ENCODE measurements at places on chromosomes 3 and 15. TPM values are rescaled to one million over a fixed set of nuclear protein-coding genes. Genes with fewer than 3 reads are reported as not detected.

Gene SETD2
- total RNA-seq: 13.0 TPM

Gene A4GNT
- total RNA-seq: not detected

DNA sequence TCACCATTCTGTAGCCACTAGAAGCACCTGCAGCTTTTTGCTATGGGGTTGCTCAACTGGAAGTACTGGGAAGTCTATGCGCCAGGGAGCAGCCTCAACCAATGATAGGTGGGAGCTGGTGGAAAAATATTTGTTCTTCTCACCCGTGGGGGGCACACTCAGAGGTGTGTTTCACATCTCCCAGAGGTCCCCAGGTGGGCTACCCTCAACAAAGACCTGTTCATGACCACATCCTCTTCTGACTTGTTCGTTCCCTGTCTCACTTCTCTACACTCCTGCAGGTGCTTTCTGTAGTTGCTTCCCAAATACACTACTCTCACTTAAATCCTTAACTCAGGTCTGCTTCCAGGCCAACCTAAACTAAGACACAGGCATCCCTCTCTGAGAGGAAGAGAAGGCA is 3.6 kb downstream of the CAMP start:
- no peak for DNase-seq

- no peak for DNase-seq
Observed at GRCh38 chr3:49713336-49714105, 6.0 kb downstream of the AMIGO3 start.

GRCh38 chr15:37101980-37102304 is 1.6 kb upstream of the MEIS2 start:
- DNase-seq: no peak

DNA sequence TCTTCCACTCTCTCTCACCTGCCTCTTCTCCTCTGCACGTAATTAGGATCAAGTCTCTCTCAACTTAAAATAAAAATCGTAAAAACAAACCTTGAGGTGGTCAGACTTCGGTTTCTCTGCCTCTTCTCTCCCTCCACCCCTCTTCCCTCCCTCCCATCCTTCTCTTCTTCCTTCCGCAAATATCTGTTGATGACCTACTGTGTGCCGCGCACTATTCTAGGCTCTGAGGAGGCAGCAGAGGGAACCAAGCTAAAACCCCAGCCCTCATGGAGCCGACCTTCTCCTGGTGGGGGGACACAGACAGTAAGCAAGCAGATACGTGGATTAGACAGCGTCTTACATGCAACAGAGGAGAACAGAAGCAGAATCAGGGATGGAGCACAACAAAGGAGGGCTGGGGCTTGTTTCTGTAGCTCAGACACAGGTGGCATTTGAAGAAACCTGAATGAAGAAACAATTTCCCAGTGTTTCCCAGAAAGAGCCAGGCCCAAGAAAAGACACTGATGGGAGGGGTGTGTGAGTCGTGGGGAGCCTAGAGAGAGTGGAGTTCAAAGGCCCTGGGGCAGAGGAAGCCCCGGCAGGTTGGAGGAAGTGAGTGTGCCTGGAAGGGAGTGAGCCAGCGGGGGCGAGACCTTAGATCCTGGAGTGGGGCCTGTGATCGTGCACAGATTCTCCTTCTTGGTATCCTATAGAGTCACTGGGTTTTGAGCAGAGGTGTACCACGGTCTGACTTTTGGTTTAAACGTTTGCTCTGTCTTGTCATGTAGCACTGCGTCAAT is 80.5 kb downstream of the TOP2B start:
- DNase-seq: no peak

DNA sequence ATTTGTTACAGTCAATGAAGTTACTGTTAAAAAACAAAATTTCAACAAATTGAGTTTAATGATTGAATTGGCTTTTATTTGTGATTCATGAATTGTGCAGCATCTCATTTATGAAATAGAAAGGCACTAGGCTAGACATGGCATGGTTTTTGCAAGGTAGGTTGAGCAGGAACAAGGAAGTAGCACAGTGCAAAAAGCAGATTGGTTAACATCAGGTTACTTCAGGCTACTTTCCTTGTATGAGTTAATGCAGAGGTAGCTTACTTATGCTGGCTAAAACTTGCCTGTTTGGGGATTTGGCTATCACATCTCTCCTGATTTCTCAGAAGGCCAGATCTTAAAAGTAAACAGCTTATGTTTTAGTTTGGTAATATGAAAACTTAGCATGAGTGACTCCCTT is 23.0 kb upstream of the SV2B start:
- no peak for DNase-seq

DNA sequence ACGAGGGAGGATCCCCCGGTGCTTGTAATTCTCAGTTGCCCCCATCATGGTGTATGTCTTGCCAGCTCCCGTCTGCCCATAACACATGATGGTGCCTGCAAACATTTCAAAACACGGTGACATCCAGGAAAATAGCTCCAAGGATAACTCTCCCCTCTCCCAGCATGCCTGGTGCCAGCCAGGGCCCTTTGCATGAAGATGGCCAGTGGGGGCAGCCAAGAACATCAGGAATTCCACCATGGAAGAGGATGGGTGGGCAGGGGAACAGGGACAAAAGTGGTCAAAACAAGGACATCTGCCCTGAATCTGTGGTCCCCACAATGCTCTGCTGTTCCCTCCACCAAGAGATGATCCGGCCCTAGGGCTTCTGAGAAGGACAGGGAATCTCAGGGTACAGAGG is 9.0 kb downstream of the KIF9 start:
- no peak for DNase-seq

GRCh38 chr15:77464129-77464865 is 43.6 kb downstream of the HMG20A start:
- no peak for DNase-seq

DNA sequence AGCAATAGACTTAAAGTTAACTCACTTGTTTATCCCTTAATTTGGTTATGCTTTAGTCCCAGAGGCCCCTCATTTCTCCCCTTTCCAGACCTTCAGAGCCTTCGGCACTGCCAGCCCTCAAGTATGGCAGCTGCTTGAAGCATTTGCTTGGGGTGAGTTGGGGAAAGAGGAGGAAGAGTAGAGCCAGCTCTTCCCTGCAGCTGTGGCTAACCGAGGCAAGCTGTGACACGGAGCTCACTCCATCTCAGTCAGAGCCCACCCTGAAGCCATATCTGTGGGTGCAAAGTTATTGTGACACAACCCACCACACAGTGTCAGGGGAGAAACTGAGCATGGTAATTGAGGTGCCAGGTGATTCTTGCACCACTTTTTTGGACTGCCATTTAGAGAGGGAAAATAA is 66.1 kb downstream of the FILIP1L start:
- no peak for DNase-seq

- DNase-seq: no peak
Observed at GRCh38 chr15:78737187-78737820, 74.0 kb downstream of the ADAMTS7 start.

All from MG63 (cell line).